Tibial artery (tissue), 4 donors: ENCODE measurements at places on chromosomes 16 and 17.

DNA sequence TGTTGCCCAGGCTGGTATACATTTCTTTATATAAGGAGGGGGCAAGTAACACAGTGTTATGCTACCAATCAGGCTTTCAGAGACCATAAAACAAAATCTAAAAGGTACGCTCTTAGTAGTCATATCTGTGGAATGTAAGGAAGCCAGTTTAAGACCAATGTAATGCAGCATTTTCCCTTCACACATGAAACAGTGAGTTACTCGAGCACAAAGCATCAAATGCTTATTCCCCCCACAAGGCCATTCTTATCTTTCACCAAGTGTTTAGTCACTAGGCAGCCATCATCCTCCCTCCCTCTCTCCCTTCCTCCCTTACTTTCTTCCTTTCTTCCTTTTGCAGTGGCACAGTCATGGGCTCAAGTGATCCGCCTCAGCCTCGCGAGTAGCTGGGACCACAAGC is 12.8 kb downstream of the HMOX2 start:
- no peak for DNase-seq

GRCh38 chr16:81710596-81710995 is 68.5 kb upstream of the PLCG2 start:
- DNase-seq: no peak

- no peak for DNase-seq
Observed at GRCh38 chr16:74480150-74481029, 59.1 kb upstream of the CLEC18B start.

DNA sequence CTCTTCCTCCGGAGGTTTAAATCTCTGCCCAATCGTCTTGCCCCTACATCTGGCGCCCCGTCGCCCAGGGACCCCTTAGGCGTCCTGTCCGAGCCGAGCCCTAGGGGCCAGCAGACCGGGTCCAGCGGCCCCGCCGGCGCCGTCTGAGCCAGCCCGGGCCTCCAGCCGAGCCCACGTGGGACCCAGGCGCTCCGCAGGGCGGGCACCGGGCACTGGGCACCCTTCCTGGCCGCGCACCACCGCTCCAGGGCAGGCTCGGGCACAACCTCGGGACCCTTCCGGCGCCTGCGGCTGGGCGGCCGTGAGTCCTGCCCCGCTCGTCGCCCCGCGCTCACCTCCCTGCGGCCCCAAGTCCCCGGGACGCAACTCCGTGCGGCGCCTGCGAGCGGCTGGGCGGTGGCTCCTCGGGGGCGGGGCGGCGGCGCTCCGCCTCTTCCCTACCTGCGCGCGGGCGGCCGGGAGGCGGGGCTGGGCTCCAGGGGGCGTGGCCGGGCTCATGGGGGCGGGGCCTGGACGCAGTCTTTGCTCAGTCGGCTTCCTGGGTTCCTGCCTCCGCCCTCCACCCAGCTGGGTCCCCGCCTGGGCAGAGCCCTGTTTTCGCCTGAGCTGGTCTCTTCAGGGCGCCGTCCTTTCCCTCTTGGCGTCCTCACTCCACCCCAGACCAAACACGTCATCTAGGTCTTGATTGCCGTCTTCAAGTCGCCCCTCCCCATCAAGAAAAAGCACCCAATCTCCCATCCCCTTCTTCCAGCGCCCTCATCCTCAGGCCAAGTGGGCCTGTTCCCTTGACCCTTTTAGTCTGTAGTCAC is at the start of gene RHBDF2:
Gene RHBDF2, minus strand, starts transcription at position 406 of the 809 bp plus-strand sequence. CDS start 19,899 bp downstream, outside the sequence.
- peak; percentile 81 for DNase-seq

- DNase-seq: no peak
Observed at GRCh38 chr16:55189682-55190636, 134.0 kb upstream of the IRX6 start.

DNA sequence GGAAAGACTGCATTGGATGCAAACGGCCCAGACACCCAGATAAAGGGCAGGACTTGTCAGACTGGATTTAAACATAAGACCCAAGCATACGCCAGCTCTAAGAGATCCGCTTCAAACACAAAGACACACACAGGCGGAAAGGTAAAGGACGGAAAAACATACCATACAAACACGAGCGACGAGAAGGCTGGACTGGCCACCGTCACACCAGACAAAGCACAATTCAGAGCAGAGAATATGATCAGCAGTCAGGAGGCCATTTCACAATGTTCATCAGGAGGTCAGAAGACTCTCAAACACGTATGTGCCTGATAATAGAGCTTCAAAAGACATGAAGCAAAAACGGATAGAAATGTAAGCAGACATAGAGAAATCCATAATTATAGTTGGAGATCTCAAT is 84.9 kb upstream of the GNG13 start:
- no peak for DNase-seq

DNA sequence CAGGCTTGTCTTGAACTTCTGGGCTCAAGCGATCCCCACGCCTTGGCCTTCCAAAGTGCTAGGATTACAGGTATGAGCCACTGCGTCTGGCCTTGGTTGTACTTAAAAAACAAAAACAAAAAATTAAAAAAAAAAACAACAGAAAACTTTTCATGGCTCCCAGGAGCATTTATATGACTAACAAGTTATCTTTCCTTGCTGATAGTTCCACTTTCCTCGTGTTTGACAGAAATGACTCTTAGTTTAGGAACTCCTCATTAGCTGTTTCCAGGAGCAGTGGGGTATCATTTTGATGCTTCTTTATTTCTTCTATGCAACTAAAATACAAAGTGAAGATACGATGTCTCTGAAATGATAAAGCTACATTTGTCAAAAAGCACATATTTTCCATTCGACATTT is 165.4 kb downstream of the PRKCA start:
- no peak for DNase-seq

DNA sequence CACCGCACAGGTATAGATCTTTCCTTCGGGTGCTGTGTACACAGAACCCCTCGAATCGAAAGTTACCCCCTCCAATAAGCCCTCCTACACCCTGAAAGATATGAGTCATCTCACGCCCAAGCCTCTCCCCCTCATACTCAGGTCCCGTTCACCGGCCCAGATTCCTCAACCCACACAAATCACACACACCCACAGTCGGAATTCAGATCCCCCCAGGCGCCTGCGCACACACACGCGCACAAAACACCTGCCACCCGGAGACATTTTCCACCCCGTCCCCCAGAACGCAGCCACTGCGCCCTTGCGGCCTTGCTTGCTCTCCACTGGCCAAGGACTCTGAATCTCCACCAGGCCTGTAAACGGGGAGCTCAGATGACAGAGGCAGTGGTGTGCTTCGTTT is 4.9 kb downstream of the JPH3 start:
- no peak for DNase-seq

GRCh38 chr17:80023481-80024205 is 12.0 kb downstream of the TBC1D16 start:
- DNase-seq: no peak

DNA sequence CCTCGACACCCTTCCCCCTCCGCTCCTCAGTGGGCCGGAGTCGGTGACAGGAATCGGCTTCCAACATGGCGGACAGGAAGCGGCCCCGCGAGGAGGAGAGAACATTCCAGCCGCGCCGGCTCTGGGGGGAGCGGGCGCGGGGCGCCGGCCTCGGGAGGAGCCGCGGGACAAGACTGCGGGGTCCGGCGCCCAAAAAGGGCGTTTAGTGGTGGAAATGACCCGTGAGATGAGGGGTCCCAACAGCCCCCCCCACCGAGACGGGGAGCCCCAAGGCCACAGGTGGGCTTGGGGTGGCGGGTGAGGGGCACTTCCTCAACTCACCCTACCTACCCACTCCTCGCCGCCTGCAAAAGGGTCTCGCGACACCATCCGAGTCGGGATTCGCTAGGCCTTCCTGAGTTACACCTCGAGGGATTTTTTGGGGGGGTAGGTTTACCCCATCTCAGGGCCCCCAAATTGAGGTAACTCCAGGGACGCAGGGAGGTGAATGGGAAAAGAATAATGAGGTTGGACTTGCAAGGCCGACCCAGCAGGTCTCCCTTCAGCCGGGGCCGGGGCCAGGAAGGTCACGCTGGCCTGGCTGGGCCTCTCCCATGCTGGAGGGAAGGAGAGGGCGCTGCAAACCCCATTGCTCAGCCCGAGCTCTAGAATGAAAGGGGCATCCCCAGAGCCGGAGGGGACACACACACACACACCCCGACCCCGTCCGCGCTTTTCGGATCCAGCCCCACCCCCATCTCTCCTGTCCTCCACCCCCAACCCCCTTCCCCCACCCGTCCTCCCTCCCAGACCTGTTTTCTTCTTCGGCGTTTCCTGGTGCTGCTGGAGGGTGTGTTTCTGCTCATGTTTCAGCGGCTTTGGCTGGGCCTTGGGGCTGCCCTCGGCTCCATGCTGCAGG is 707 bp downstream of the NUFIP2 start:
- peak; percentile 63 for DNase-seq

- no peak for DNase-seq
Observed at GRCh38 chr16:52578829-52579498, 32.0 kb upstream of the TOX3 start.

GRCh38 chr16:81891736-81892364 is 112.8 kb downstream of the PLCG2 start:
- no peak for DNase-seq

- DNase-seq: no peak
Observed at GRCh38 chr16:15976929-15977637, 27.7 kb downstream of the ABCC1 start.

DNA sequence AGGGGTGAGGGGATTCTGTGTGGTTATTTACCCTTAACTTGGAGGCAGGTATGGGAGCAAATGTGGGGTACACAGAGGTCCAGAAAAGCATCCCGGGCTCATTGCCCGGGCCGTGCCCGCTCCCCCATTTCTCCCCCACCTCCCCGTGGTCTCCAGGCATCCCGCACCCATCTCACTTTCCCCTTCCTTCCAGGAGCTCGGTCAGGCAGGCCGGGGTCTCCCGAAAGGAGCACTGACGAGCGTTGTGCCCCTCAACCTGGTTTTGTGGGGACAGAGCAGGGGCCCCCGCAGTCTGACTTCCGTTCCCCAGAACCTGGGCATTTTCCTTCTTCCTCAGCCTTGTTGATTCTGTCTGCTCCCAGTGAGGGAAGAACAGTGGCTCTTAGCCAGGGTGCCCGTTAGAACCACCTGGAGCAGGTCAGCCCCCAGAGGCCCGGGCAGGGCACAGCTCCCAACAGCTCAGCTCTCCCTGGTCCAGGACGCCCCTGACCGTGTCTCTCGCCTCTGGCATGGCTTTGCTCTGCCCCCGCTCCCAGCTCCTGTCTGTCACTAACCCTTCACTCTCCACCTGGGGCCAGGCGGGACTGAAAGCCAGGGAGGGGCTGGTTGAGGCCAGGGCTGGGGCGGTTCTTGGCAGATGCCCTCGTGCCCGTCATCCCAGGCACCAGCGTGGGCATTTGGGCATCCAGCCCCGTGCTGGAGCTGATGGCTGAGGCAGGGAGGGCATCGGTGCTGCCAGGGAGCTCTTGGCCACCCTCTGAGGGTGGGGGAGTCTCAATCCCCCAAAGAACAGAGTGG is 12.5 kb upstream of the NUDT16L1 start:
- no peak for DNase-seq

- peak; percentile 10 for DNase-seq
Observed at GRCh38 chr16:69321080-69321479, 9.3 kb downstream of the PDF start.

DNA sequence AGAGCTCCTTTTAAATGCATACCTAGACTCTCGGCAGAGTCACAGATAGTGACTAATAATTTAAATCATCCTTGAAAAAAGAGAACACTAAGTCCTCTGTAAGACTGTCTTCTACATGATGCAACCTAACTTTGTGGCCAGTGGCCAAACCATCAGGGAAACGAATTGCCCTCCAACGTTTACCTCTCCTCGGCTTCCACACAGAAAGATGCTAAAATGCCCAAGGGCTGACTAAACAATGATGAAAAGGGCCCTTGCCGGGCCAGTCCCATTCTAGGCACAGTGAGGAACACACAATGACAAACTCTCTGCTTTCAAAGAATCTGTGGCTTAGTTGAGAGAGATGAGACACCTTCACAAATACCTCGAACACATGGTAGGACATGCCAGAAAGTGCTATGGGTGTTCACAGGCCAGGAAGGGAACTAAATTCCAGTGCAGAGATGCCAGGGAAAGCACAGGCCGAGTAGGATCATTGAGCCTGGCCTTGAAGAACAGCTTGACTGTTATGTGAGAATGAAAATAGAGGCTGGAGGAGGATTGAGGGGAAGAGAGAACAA is 35.3 kb upstream of the PITPNM3 start:
- DNase-seq: no peak

GRCh38 chr17:71447644-71448043 is 673.2 kb upstream of the SOX9 start:
- no peak for DNase-seq

DNA sequence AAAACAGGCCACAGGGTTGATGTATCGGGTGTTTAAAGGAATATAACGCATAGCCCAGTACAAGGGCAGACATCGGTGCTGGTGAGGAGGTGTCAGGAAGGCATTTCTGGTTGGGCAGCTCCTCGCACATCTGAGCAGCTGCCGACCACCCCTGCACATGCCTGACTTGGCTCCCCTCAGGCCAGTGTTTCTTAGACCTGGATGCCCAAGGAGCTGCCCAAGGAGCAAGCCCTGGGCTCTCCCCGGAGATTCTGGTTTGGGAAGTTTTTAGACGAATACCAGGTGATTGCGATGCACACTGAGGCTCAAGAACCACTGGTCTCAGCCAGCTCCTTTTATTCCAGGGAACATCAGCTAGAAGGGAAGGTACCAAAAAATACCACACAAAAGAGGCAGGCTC is 11.6 kb downstream of the WIPI1 start:
- no peak for DNase-seq

DNA sequence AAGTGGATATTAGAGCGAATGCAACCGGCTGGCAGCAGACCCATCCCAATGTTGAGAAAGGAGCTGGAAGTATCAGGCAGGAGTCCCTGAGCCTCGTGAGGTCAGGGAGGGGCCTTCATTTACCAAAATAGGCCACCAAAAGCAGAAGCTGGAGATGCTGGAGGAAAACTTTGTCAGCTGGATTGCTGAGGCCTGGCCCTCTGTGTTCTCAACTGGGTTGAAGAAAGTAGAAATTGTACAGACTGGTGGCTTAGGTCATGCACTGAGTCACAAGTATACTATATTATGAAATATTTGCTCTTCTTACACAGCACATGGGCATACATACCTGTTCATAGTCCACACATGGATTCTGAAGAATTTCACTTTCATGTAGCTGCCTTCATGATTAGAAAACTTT is 23.2 kb upstream of the TEKT3 start:
- peak; percentile 71 for DNase-seq
